Pulmonary artery endothelial cell (primary cell): ENCODE measurements at places on chromosomes 5 and 9. TPM values are rescaled to one million over a fixed set of nuclear protein-coding genes. Genes with fewer than 3 reads are reported as not detected.

- DNase-seq, result no peak
Measured at GRCh38 chr5:1172007-1172581, 29.3 kb upstream of the SLC6A19 start.

- peak; percentile 56 for DNase-seq
Measured at GRCh38 chr9:96417051-96417586, 1.1 kb downstream of the ZNF367 start.

DNA sequence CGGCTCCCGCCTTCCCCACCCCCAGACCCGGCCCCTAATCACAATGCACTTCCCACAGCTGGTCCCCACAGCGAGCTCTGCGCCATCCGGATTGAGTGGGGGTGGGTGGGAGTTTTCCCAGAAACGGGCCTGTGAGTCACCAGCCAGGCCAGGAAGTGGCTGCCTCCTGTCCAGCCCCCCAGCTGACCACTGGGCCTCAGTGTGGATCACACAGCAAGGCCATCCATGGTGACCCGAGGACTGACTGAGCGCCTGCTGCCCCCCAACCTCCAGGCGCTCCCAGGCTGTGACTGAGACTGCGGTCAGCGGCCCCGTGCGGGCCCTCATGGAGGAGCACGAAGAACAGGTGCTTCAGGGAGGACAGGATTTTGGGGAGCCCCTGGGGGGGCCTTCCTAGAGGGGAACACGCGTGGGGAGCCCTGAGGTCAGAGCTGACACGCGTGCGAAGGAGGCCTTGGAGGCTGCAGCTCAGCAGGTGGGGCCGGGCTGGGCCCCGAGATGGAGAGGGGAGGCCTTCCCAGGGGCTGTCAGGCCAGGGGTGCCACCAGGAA lies 48.3 kb upstream of the EGFL7 start:
- DNase-seq, result peak; percentile 90

GRCh38 chr5:33291216-33292000 lies 149.4 kb upstream of the TARS1 start:
- no peak for DNase-seq

DNA sequence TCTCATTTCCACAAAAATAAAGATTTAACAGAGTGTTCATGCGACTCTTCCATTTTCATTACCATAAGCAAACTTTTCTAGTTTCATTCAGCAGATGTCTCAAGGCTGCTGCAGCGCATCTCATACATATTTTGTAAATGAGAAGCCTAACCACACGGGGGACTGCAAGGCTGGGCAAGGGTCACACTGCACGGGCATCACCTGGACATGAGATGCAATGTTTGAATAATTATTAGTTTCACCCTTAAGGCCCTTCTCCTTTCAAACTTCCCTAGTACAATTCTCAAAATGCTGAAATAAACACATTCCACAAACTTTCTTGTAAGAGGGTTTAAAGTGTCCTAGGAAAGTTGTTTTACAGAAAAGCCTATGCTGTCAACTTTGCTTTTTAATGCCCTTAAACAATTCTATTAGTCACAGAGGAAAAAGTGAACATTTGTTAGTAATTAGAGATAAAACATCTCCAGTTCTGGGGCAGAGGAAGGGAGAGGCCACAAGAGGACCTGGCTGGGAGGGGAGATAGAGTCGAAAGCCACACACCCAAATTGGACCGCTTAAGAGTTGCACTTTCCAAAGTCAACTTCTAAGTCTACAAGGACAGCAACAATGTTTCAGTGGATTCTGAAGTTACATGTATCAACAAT lies 1.3 kb downstream of the DENND1A start:
- DNase-seq, result no peak

The ALDH1B1 gene
- total RNA-seq, result 24.7 and 29.0 TPM in 2 replicates
